Stimulated activated CD8-positive, alpha-beta memory T cell treated with anti-CD3 and anti-CD28 coated beads, Interleukin-7, amount 100 ng/mL, for 1 hour (primary cell): ENCODE measurements at places on chromosomes 2 and 18.

DNA sequence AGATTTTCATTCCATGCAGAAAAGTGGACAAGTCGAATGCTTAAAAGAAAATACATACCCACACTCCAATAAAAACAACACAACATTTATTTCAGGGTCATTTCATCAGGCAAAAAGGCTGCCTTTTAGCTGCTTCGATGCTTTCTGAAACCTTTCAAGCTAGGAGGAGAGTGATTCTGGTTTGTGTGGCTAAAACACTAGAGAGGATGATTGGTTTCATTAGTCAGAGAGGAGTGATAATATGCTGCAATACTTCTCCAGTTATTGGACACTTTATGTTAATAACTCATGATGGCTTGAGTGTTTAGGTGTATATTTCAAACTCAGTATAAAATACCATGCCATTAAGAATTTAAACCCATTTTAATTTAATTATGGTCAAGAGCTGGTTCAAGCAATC, 614.0 kb downstream of the SLC4A3 start:
- DNase-seq: no peak

- DNase-seq: no peak
These were observed 51.9 kb downstream of the REEP1 start for GRCh38 chr2:86285571-86285970.

GRCh38 chr2:227324642-227324994, 433 bp upstream of the MFF start:
- no peak for DNase-seq

DNA sequence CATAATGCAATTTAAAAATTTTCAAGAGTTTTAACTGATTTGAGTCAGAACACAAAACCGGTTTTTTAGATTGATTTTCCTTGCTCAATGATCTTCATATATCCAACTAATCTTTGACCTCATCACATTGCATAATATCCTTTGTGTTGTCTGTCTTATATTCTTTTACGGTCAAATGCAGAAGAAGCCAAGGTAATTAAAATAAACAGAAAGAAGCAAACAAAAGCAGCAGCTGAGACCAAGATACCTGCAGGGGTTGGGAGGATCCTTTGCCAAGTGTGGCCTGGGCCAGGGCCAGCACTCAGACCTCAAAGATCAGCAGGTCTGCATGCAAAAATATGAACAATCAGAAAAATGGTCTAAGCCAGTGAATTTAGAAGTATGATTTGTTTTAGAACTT, 428.9 kb upstream of the NETO1 start:
- DNase-seq: no peak

DNA sequence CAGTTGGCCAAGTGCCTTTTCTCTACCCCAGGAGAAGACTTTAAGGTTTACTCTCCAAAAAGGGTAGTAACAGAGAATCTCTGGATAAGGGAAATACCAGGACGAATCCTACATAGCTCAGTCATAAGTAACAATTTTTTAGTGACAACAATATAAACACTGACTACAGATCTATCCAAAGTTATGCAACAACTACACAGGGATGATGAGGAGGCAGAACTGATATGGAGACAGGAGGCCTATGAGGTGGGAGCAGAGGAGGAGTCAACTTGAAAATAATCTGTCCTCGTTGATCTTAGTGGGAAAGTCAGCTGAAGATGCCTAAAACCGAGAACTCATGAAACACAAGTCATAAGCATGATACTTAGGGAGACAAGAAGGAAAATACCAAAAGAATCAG, 40.2 kb downstream of the SLC35F5 start:
- no peak for DNase-seq

GRCh38 chr2:60317034-60317386, 236.4 kb downstream of the BCL11A start:
- DNase-seq: no peak

- no peak for DNase-seq
These were observed 50.0 kb downstream of the CPO start for GRCh38 chr2:206989311-206989710.

- DNase-seq: no peak
These were observed 172.2 kb upstream of the SETBP1 start for GRCh38 chr18:44508474-44508873.

GRCh38 chr2:65161551-65162100, 31.7 kb upstream of the RAB1A start:
- DNase-seq: no peak

- DNase-seq: no peak
These were observed 376.2 kb downstream of the SETBP1 start for GRCh38 chr18:45056926-45057325.

- DNase-seq: no peak
These were observed 738.2 kb downstream of the MBD2 start for GRCh38 chr18:53486296-53486695.

DNA sequence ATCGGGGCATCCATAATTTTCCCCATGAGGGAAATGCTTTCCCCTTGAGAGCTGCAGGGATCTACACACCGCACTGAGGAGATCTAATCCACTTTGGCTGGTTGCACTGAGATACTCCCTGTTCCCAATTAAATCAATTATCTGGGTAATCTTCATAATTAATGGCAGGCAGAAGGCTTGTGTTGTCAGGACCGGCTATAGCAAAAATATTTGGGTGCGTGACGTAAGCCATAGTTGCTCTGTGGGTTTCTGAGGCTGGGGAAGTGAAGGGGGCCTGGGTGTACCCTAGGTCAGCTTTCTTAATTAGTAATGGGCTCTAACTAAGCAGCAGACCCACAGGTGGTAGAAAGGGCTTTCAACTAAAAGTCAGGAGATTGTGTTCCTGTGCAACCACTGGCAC, 62.8 kb upstream of the UPP2 start:
- no peak for DNase-seq

- DNase-seq: no peak
These were observed 304.0 kb downstream of the MYCN start for GRCh38 chr2:16244153-16244965.

DNA sequence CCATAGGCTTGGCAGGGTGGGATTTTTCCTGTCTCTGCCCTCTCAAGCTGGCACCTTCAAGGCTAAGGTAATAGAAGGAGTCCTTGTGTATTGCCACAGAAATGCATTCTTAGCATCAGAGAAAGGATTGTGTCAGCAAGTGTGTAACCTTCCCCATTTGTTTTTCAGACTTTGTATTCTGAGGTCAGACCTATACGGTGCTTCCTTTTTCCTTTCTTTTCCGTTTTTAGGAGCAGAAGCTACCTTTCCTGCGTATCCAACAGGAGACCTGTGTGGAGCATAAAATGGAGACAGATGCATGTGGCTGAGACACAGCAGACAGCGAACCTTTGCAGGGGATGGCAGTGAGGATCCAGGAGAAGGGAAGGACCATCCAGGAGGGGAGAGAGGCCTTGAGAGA, 46.6 kb downstream of the ARL5A start:
- DNase-seq: no peak
